ENCODE measurements at places on chromosomes 12 and 14. TPM values are rescaled to one million over a fixed set of nuclear protein-coding genes. Genes with fewer than 3 reads are reported as not detected.

The ADAMTS20 gene
- total RNA-seq: not detected

The C12orf60 gene
- 3.1 TPM for total RNA-seq

The HOXC10 gene
- total RNA-seq: not detected

The ASPG gene
- not detected for total RNA-seq

The KRT3 gene
- not detected for total RNA-seq

The KCNK13 gene
- 0.09 TPM for total RNA-seq

The DIO3 gene
- total RNA-seq: not detected

The CD163 gene
- total RNA-seq: 5.6 TPM

The KRT2 gene
- total RNA-seq: not detected

The SMOC1 gene
- total RNA-seq: not detected

The CD27 gene
- total RNA-seq: 110 TPM

GRCh38 chr12:47843226-47843980 is 23.7 kb upstream of the HDAC7 start:
- DNase-seq: no peak

- no peak for DNase-seq
These were observed 1144.8 kb downstream of the AACS start for GRCh38 chr12:126210026-126210425.

- DNase-seq: no peak
These were observed 22.3 kb upstream of the AMN1 start for GRCh38 chr12:31751085-31751484.

GRCh38 chr12:21223930-21224329 is 92.9 kb downstream of the SLCO1B1 start:
- DNase-seq: no peak

- no peak for DNase-seq
These were observed 58.7 kb downstream of the DRAM1 start for GRCh38 chr12:101935890-101936746.

DNA sequence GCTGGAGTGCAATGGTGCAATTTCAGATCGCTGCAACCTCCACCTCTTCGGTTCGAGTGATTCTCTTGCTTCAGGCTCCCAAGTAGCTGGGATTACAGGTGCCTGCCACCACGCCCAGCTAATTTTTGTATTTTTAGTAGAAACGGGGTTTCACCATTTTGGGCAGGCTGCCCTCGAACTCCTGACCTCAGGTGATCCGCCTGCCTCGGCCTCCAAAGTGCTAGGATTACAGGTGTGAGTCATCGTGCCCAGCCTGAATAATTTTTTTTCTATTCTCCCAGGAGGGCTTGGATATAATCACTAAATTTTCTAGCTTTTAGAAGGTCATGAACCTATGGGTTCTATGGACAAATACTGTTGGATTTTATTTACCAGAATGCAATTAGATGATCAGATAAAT is 44.7 kb upstream of the GNPNAT1 start:
- DNase-seq: no peak

DNA sequence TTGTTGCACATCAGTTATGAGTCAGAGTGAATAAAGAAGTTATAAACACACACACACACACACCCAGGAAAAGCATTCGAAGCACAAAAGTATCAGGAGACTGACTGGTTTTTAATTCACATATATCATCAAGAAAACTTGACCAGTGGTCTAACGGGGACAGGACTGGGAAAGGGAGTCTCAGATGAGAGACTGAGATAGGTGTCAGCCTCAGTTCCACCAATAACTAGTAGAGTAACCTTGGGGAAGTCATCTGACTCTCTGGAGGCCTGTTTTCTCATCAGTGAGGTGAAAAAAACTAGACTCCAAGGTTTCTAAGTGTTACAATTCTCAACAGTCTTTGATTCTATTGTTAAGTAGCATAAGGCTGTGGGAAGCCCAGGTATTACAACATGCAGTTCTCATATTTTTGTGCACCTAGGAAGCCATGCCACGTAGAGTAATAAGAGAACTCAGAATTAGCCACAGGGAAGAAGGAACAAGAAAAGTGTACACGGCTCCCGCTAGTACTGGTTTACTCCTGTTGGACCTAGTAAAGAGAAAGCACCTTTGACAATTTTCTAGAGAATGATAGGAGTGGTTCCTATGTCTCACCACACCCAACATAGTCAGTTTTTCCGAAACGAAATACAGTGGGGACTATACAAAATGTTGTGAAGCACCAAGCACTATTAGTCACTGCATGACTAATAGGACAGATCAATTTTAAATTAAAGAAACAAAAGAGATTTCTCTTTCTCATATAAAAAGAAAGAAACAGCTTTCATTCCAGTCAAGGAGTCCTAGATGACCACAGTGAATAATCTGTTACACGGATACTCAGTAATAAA is 5.0 kb downstream of the PPTC7 start:
- peak; percentile 37 for DNase-seq

DNA sequence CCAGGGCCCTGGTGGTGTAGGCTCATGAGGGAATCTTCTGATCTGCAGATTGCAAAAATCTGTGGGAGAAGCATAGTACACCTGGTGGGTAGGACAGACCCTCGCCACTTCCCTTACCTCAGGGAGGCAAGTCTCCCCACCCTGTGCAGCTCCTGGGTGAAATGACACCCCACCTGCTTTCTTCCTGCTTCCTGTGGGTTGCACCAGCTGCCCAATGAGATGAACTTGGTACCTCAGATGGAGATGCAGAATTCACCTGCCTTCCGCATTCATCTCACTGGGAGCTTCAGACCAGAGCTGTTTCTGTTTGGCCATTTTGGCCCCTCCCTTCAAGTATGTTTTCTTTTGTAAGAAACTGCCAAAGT is 4.7 kb downstream of the CLEC2D start:
- DNase-seq: peak; percentile 31

DNA sequence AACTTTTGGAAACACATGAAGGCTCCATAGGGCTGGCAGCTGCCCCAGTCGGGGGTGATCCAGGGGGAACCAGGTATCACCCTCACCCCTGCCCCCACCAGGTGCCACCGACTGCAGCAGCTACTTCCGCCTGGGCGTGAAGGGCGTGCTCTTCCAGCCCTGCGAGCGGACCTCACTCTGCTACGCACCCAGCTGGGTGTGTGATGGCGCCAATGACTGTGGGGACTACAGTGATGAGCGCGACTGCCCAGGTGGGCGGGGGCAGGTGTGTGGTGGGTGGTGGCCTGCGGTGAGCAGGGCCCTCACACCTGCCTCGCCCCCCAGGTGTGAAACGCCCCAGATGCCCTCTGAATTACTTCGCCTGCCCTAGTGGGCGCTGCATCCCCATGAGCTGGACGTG is 22.3 kb upstream of the NXPH4 start:
- no peak for DNase-seq

- no peak for DNase-seq
These were observed 44.7 kb downstream of the PALS1 start for GRCh38 chr14:67285876-67286452.

GRCh38 chr12:31456562-31456961 is 130.6 kb upstream of the SINHCAF start:
- no peak for DNase-seq

DNA sequence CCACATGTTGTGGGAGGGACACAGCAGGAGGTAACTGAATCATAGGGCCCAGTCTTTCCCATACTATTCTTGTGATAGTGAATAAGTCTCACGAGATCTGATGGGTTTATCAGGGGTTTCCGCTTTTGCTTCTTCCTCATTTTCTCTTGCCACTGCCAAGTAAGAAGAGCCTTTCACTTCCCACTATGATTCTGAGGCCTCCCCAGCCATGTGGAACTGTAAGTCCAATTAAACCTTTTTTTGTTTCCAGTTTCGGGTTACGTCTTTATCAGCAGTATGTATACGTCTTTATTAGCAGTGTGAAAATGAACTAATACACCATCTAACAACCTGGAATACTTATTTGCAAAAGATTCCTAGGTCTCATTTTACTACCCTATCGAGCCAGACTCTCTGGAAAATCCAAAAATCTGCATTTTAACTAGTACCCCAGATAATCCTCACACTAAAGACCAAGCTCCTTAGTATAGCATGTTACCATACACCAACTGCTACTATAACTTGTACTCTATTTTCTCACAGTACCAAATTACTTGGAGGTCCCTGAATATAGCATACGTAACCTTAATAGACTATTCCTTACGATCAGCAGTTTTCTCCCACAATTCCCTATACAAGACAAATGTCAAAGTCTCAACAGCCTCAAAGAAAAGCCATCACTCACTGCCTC is 11.5 kb downstream of the GTF2A1 start:
- DNase-seq: no peak

- no peak for DNase-seq
These were observed 84.8 kb downstream of the NRXN3 start for GRCh38 chr14:78254911-78255461.

- no peak for DNase-seq
These were observed 6.5 kb downstream of the MEG3 start for GRCh38 chr14:100832311-100832960.

DNA sequence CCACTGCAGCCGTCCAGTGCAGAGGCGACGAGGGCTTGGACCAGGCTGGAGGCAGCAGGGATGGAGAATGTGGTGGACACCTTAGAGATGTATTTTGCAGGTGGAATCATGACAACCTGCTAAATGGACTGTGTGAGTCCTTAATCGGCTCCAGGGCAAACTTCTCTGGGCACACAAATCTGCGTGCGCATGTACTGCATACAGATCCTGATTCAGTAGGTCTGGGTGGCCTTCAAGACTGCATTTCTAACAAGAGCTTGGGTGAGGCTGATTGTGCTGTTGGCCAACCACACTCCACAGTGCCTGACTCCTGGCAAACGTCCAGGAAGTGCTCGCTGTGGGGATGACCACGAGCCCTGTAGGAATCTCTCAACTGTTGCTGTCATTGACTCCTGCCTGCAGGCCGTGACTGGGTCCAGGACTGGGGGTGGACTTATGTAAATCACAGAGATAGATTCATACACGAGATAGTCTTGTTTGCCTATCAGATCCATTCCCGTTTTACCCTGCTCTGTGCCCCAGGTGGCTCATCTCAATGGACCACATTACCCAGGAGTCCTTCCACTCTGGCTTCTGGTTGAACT is 27.2 kb downstream of the JDP2 start:
- DNase-seq: no peak

DNA sequence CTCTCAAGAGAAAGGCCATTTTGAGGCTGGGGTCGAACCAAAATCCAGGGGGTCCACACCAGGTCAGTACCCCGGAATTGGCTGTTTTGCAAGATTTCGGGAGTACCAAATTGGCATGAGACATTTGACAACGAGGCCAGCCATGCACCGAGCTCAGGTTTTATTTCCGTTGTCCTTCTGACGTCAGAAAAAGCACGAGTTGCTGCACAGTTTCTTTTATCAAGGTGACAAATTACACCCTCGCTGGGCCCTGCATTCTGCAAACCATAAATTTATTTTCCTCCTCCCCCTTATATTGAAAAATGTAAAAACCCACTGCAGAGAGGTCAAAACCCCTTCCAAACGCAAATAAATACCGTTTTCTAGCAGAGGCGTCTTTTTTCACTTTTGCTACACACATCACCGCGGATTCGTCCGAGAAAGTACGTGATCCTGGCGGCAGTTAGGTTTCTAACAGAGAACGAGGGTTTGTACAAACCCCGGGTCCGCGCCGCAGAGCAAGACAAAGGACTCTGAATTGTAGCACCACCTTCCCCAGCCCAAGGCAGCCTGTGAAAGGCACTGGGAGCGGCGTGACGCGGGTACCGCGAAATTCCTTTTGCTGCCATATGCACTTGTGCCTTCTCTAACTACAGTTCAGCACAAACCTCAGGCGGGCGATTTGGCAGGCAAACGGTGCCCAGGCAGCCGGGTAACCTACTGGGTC is 1.8 kb downstream of the SLC38A1 start:
- DNase-seq: peak; percentile 60

DNA sequence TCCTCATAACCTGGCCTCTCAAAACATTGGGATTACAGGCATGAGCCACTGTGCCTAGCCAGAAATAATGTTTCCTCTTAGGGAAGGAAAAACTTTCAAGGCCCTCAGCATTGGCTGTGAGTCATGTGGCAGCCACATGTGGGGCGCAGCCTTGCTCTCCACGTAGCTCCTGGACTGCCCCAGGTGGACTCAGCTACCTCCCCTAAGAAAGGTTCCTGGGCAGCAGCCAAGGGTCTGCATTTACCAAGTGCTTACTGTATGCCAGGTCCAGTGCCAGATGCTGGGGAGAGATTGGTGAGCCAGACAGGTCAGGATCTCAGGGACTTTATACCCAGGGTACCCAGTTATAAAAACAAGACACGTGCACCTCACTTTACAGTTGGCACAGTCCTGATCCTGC is 3.7 kb upstream of the TRPV4 start:
- DNase-seq: no peak

GRCh38 chr14:103890821-103891666 is 37.2 kb upstream of the TDRD9 start:
- DNase-seq: no peak

GRCh38 chr12:122486805-122487426 is 13.8 kb downstream of the ZCCHC8 start:
- DNase-seq: no peak

All from CD8-positive, alpha-beta memory T cell (primary cell).